ENCODE measurements at places on chromosomes 5 and 9.

DNA sequence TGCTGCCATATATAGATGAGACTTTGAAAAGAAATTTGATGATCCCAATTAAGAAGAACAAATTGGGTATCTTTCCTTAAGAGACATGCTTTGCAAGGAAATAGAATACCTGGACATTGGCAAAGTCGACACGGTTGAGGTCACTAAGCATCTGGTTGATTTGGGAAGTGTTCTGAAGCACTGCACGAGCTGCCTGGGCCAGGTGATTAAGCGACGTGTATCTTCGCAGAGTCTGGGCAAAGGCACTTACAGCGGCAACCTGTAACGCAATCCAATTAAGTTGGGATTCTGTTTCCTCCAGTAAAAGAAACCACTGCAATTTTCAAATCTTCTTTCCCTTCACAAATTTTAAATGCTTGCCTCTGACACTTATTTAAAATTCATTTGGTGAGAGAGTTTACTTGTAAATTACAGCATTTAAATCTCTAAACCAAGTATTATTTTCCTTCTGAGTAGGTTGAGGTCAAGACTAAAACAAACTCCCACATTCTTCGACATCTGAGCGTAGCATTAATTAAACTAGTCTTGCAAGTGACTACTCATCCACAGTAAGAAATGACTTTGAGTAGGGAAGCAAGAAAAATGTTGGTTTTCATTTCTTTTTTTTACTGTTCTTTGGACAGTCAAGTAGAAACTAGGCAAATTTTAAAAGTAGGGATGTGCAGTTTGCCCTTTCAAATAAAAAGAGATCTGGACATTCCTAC, 262.8 kb downstream of the RFX3 start:
- no peak for DNase-seq

- no peak for DNase-seq
Measured at GRCh38 chr9:13446938-13447842, 167.7 kb upstream of the MPDZ start.

- DNase-seq: no peak
Measured at GRCh38 chr9:135663857-135664256, 748 bp downstream of the LCN9 start.

DNA sequence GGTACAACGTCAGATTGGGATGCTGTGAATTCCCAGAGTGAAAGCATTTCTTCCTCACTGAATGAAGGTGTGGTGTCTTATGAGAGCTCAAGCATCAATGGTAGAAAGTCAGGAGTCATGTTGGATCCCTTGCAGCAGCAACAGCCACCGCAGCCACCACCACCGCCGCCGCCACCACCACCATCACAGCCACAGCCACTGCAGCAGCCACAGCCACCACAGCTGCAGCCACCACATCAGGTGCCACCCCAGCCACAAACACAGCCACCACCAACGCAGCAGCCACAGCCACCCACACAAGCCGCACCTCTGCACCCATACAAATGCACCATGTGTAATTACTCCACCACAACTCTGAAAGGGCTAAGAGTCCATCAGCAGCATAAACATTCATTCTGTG, 62.4 kb downstream of the ZNF462 start:
- no peak for DNase-seq

GRCh38 chr9:84851935-84852585, 182.5 kb downstream of the NTRK2 start:
- no peak for DNase-seq

DNA sequence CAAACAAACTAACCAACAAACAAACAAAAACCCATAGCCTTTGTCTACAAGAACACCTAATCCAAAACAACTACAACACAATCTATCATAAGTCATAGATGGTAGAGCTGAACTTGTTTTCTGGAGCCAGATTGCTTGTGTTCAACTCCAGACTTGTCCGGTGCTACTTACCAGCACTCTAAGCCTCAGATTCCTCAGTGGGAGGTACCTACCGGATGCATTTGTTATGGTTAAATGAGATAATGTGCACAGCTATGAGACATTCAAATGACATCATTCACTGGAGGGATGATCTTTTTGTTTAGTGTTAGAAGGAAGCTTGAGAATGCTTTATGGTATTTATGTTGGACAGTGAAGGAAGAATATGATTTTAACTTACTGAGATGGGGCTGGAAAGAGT, 592.9 kb upstream of the C9orf72 start:
- DNase-seq: no peak

- no peak for DNase-seq
Measured at GRCh38 chr5:137248527-137248926, 250.6 kb downstream of the SPOCK1 start.

DNA sequence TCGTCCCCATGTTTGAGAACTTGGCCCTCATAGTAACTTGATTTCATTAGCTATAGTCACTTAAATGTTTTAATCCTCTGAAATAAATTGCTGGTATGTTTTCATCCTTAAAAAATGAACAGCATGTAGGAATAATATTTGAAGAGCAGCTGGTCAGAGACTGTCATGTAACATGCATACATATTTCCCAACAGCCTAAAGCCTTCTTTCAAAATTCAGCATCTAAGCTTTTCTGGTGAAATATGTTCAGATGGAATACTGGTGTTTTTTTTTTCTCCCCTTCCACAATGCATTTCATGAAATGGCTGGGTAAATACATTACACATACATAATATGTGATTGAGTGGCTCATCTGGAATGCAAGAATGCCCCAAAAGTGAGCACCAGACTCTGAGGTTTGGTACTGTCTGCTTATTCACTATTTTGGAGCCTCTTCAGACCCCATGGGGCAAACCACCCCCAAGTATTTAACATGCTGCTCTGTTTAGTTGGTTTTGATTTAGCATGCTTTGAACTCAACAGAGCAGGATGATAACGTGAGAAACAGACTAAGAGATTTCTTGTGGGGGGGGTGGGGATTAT, 94.0 kb downstream of the SMARCA2 start:
- DNase-seq: no peak

GRCh38 chr9:113892861-113893491, 16.9 kb downstream of the ZNF618 start:
- DNase-seq: no peak

- DNase-seq: no peak
Measured at GRCh38 chr5:74334762-74335384, 305.7 kb downstream of the ENC1 start.

DNA sequence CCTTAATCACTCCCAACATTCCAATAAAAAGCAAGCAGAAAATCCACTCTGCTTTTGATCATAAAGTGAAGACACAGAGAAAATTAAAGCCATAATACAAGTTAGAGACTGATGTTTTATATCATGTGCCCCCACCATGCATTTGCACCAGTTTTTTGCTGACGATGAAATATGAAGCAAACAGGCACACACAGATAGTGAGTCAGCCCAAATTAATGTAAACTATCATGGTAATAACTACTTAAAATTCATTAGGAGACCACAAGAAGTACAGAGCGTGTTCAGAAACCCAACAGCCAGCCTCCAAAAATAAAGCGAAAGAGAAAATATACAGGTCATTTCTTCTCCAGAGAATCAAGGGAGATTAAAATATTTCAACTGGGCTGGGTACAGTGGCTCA, 46.4 kb upstream of the KDM4C start:
- no peak for DNase-seq

GRCh38 chr5:178325679-178326373, 93.2 kb upstream of the PHYKPL start:
- DNase-seq: no peak

DNA sequence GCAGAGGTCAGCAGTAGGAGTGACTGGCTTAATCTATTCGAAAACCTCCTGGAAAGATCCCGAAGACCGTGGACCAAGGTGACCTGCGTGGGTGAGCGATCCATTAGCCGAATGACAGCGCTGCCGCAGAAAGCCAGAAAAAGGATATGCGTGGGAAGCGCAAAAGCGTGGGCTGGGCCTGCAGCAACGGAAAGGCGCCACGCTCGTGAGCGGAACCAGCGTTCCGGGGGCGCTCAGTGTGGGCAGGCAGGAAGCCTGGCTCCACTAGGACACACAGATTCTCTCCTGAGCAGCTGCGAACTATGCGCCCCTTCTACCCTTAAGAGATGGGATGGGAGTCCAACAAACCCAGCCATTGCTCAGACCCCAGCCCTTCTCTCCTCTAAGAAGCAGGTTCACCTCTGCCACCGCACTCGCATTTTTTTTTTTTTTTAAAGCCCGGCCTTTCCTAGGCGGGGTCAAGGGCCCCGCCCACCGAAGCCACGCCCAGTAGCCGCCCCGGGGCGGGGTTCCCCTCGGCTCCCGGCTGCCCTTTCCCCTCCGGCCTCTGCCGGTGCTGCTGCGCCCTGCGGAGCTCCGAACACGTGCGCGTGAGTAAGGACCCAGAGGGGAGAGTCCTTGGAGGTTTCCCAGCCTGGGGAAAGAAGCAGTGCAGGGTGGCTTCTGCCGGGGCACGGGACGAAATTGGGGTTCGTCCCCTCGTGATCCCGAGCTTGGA, 19.8 kb upstream of the MATR3 start:
- DNase-seq: peak; percentile 49

GRCh38 chr9:91086657-91087461, 274.9 kb downstream of the AUH start:
- no peak for DNase-seq

All from NCI-H1436 (cell line).